ENCODE measurements at places on chromosomes 7 and 10.

DNA sequence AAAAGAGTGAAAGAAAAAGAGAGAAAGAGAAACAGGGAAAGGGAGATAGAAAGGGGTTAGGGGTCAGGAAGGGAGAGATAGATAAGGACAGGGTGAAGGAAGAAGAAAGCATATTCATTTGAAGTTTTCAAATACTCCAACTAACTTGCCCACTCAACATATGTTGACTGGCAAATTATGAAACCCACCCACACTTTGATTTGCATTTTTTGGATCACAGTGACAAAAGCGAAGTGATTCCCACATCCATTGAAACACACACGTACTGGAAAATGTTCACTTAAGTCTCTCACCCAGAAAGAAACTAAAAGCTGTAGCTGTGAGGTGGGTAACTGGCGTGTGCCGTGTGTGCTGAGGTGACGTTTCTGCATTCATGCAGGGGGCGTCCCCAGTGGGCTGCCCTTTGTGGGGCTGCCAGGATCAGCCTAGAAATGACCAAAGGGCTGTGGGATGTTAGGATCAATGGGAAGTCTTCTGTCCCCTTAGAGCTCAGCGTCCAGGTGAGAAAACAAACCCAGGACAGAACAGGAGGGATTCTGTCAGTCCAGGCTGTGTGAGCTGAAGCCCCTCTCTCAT lies 134.9 kb upstream of the ADARB2 start:
- DNase-seq, result no peak

DNA sequence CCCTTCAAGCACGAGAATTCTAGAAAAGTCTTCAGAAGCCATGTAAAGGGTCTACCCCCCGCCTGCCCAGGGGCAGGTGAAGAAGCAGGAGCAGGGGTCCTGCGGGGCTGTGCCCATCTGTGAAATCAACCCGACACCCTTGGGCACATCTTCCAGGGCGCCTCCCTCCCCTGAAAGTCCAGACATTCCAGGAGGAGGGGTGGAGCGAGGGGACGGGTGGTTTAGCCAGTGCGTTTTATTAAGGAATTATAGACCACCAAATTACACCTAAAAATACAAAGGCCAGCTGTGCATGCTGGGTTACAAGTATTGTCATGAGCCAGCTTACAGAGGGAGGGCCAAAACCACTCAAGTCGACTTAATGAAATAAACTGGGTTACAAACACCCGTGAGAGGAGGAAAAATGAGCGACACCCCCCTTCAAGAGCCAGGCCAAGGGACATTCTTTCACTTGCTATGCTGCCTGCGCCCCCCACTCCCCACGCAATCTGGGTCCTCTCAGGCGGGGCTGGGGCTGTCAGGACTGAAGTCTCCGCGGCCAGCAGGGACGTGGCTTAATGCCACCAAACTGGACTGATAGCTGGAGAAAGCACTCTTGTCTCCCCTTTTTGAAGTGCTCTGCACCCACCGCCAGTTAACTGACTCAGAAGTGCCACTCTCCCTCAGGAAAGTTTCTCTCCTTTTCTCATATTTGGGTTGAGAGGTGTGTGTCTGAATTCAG lies 360.3 kb downstream of the FRMD4A start:
- DNase-seq, result no peak

GRCh38 chr7:69903410-69903809 lies 305.1 kb downstream of the AUTS2 start:
- DNase-seq, result no peak

DNA sequence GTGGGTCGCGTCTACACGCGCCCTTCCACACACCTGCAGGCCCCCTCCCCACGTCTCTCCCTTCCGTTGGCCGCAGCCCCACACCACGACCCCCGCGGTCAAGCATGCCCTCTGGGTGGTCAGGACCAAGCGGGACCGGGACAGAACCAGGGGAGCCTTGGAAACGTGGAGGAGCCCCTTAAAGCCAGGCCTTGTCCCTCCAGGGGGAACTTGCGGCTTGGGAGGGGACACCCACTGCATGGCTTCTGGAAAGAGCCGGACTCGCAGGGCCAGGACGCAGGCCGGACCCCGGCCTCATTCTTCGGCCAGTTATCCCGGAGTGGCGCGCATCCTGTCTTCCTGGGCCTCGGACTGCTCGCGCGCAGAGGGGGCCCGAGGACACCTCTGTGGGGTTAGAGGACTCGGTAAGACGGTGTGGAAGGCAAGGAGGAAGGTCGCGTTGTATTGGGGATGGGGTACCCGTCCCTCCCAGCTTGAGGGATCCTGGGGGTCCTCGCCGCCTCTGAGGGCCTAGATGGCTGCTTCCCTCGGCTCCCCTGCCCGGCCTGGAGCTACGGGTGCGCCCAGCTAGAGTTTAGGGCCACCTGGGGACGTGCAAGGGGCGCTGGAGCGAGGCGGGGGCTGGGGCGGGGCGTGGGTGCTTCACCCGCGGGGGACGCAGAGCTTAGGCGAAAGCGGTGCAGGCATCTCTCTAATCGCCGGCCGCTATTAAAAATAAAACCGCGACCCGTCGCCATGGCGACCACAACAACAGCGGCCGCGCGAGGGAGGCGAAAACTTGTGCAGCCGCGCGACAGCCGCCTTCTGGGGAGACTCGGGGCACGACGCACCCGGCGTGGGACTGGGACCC lies 1.8 kb upstream of the PDGFA start:
- no peak for DNase-seq

- no peak for DNase-seq
These were observed 20.6 kb upstream of the RASSF4 start for GRCh38 chr10:44938956-44939355.

- DNase-seq, result no peak
These were observed 61.6 kb upstream of the UNC5B start for GRCh38 chr10:71150796-71151195.

- DNase-seq, result peak; percentile 0
These were observed 72.6 kb upstream of the NFKB2 start for GRCh38 chr10:102322914-102323313.

DNA sequence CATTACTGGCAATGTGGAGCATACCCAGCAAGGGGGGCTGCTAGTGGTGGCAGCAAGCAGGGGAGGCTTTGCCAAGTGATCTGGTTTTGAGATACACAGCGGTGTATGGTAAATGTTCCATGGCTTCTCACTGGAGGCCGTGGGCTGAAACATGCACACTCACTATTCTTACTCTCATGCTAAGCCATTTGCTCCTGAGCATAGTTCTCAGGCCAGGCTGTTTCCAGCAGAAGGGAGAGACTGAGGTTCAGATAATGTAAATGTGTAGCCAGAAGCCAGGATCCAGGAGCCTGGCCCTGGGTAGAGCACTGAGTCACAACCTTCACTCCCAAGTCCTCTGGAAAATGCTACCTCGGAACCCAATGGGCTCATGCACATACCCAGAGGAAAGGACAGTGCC lies 757.9 kb downstream of the GRID1 start:
- no peak for DNase-seq

GRCh38 chr7:28542410-28542809 lies 130.1 kb downstream of the CREB5 start:
- no peak for DNase-seq

GRCh38 chr10:34996843-34997242 lies 93.3 kb downstream of the CUL2 start:
- no peak for DNase-seq

GRCh38 chr10:81876253-81877077 lies 1.5 kb downstream of the NRG3 start:
- DNase-seq, result no peak

GRCh38 chr7:138460176-138460648 lies at the start of gene TRIM24:
Gene TRIM24 (plus strand): TSS chr7:138460259. CDS start chr7:138460549, 290 bp downstream.
- DNase-seq, result no peak

DNA sequence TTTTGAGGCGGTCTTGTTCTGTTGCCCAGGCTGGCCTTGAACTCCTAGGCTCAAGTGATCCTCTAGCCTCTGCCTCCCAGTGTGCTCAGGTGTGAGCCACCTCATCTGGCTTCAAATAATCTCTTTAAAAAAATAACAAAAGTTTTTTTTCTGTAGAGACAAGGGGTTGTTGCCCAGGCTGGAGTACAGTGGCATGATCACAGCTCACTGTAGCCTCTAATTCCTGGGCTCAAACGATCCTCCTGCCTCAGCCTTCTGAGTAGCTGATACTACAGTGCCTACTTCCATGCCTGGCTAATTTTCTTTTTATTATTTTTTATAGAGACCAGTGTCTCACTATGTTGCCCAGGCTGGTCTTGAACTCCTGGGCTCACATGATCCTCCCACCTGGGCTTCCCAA lies 11.7 kb downstream of the FOXK1 start:
- DNase-seq, result no peak

DNA sequence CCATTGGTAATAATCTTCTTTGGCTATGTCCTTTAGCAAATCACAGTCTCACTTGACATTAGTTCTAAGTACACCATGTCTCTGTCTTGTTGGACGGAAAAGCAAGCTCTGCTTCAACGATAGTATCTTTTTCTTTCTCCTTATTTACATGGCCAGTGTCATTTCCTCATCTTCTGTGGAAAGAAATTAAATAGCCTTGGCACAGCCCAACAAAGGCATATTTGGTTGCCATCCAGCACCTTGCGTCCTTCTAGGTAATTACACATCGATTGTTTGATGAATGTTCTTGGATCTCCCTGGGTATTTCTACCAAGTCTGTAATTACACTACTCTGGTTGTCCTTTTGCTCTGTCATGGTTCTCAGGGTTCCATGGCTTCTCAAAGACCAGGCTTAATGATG lies 183.1 kb downstream of the CHN2 start:
- no peak for DNase-seq

GRCh38 chr7:67496589-67496988 lies 500.0 kb downstream of the TYW1 start:
- no peak for DNase-seq

- DNase-seq, result no peak
These were observed 71.1 kb downstream of the INPP5A start for GRCh38 chr10:132608511-132609195.

GRCh38 chr10:120825878-120826769 lies 25.0 kb upstream of the WDR11 start:
- DNase-seq, result no peak

Data from activated T-helper 9 cell treated with anti-CD3 and anti-CD28 coated beads, Interleukin-2, amount 50 U/mL, for 16 hours (primary cell).